ENCODE measurements at places on chromosomes 5 and 9.

GRCh38 chr5:76425928-76426804 is 23.1 kb downstream of the IQGAP2 start:
- DNase-seq = no peak

DNA sequence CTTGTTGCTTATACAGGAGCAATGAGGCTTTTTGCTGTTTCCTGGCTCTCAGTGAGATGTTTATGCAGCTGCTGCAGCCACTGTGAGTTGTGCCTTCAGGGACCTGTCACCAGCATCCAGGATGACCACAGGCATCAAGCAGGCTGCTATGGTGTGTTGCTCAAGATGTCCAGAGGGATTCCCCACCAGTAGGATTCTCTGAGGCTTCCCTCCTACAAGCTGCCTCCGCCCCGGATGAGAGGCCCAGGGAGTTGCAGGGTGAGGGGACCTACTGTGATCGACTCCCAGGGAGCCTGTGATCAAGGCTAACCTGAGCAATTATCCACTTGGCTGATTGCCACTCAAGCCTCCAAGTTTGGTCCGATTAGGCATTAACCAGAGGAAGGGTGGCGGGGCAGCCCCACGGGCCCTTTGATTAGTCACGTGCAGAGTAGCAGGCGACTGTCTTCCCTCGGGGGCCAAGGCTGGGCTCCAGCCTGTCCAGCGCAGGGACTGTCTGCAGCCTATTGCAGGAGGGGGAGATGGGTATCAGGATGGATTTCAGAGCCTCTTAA is 1.8 kb upstream of the FAT2 start:
- DNase-seq = no peak

GRCh38 chr9:130791303-130791894 is 43.7 kb upstream of the ABL1 start:
- DNase-seq = no peak

DNA sequence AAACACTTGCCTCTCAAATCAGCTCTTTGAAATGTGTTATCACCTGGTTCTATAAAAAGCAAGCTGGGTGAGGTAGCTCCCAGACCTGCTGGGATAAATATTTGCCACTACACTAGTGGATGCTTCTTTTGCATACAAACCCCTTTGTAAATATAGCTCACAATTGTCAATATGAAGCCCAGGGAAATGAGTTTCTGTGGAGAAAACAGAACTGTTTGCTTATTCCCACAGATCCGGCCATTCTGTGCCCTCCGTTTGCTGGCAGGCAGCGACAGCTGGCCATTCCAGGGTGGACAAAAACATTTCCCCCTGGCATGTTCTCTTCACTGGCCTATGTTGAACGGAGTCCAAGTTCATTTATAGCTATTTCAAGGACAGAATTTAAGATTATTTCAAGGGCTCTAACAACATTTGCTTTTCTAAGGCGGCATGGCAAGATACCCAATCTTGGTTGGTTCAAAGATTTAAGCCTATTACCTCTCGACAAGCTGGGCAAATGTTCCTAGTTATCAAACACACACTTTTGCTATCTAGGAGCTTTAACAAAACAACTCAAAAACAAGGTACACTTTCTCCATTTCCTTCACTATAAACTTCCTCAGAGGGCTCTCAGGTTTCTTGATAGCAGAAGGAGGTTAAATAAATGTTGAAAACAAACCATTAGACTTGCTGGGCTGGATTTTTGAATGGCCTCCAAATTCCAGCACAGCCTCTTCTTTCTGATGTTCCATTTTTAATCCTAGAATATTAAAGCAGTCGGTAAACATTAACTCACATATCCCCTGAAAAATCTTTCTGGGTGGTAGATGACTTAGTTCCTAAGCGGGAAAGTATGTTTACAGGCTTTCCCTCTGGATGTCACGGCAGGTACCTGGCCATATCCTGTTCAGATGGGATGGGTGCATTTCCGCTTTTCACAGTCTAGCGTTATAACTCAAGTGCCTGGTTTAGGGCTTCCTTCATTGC is 332.3 kb downstream of the PLK2 start:
- no peak for DNase-seq

- no peak for DNase-seq
These were observed 259.0 kb downstream of the GADD45G start for GRCh38 chr9:89863837-89864236.

- DNase-seq = no peak
These were observed 52.5 kb downstream of the ZNF474 start for GRCh38 chr5:122181863-122182262.

DNA sequence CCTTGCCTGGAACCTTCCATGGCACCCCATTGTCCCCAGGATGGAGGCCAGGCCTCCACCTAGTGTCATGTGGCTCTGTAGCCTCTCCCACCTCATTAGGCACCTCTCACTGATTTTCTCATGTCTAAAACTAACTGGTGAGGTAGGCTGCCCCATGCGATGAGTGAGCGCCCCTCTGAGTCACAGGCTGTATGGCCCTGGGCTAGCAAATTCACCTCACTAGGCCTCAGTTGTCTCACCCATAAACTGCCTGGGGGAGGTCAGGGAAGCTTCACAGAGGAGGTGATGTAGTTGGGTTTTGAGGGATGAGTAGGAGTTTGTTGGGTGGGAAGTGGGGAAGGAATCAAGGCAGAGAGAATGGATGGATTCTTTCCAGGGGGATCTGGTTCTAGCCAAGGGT is 8.8 kb downstream of the RXRA start:
- no peak for DNase-seq

- DNase-seq = no peak
These were observed 61.2 kb downstream of the COL15A1 start for GRCh38 chr9:99004717-99005460.

DNA sequence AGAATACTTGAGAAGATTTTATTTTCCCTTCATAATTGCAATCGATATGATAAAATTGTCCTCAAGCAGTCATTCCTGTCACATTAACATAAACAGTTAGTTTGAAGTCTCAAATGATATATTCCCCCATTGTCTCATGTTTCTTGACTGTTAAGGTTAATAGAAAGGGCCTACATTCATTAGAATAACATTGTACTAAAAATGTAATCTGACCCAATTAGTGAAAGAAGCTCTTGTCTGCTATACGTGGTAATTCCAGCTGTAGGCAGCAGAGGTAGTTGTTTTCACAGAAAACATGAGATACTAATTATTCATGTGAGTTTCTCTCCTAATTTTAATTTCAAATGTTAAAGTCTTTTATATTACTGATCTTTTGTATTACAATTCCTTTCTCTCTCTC is 25.9 kb upstream of the AP3B1 start:
- peak; percentile 30 for DNase-seq

GRCh38 chr9:98808875-98809274 is 1.4 kb downstream of the GALNT12 start:
- no peak for DNase-seq

DNA sequence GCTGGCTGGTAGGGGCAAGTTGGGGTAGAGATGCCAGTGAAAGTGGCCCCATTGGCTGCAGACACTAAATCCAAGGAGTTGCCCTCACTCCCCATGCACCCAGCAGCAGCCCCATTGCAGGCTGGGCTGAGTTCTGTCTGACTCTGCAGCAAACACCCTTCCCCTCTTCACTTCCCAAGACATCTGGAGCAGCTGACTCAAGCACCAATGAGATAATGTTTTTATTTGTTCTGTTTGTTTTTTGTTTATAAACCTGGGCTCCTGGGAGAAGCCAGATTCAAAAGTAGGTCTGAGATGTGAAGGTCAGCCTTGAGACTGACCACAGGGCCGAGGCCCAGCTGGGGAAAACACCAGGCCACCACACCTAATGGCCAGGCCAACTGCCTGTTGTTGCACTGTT is 545.9 kb upstream of the KLF4 start:
- DNase-seq = no peak

GRCh38 chr5:144436007-144436406 is 265.3 kb downstream of the KCTD16 start:
- DNase-seq = no peak

GRCh38 chr5:113354055-113354454 is 80.7 kb downstream of the TSSK1B start:
- no peak for DNase-seq

DNA sequence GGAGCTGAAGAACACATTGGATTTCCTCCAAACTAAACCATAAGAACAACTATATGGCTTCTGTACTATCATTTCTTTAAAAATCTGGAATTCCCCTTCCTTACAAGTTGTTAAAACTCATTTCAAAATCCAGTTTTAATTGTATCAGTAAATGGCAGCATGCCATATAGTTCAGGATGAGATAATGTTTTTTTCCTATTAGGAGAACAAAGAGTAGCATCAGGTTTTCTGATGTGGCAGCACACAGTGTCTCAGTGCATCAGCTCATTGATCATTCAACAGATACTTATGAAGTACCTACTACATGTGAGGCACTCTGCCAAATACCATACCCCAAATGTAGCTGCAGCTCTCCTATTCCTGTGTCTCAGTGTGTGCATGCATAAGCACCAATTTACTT is 161.1 kb downstream of the EPB41L4A start:
- DNase-seq = no peak

GRCh38 chr9:122151267-122151828 is 8.2 kb downstream of the NDUFA8 start:
- DNase-seq = no peak

GRCh38 chr9:4935001-4935672 is 49.9 kb upstream of the JAK2 start:
- no peak for DNase-seq

DNA sequence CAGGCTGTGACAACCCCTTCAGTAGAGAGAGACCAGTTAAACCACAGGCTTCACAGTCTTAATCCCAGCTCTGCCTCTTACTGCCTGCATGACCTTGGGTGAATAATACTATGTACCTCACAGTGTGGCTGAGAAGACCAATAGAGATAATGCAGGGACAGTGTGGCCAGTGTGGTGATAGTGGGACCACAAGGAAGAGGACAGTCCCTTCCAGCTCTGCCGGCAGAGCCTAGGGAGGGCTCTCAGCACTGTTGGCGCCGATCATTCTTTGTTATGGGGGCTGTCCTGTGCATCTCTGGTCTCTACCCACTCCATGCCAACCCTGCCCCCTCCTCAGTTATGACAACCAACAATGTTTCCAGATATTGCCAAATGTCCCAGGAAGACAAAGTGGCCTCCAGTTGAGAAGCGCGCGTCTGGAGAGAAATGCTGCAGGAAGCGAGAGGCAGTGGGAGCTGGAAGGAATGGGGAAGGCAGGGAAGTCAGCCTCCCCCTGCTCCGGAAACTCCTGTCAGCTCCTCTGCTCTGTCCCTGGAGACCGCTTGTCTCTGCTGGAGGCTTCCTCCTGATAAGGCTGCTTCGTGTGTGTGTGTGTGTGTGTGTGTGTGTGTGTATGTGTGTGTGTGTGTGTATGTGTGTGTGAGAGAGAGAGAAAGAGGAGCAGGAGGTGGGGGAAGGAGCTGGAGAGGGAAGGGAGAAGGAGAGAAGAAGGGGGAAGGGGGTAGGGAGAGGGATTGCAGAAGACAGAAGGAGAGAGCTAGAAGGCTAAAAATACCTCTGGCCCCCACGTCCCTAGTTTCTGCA is 31.8 kb upstream of the FABP6 start:
- no peak for DNase-seq

GRCh38 chr5:152094060-152094459 is 169.4 kb upstream of the GLRA1 start:
- no peak for DNase-seq

DNA sequence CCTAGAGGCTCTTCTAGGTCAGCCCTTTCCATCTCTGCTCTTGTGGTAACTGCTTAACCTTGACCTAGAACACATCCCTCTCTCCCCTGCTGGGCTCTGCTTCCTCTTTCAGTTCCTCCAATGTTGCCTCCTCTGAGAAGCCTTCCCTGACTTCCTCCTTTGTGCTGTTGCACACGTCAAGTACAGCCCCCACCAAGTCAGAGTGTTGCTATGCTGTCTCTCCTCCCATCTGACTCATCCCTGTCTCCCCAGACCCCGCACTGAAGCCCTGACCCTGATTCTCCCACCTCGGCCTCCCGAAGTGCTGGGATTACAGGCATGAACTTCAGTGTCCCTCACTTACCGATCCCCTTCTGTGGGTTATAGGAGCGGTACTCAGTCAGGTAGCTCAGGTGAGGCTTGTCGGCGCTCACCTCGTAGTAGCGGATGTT is 10.4 kb upstream of the TRIM14 start:
- peak; percentile 21 for DNase-seq

DNA sequence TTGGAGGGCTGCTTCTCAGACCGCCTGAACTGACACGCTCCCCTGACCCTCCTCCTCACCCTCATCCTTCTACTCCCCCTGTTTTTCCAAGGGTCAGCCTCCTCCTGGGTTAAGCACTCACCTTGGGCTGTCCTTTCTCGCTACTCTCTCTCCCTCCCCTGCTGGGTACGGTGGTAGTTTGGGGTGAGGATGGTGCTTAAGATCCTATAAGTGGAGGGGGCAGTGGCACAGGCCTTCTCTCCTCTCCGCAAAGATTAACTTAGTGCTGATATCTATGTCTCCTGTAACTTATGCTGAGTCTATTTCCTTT is 159.7 kb downstream of the SNCAIP start:
- no peak for DNase-seq

DNA sequence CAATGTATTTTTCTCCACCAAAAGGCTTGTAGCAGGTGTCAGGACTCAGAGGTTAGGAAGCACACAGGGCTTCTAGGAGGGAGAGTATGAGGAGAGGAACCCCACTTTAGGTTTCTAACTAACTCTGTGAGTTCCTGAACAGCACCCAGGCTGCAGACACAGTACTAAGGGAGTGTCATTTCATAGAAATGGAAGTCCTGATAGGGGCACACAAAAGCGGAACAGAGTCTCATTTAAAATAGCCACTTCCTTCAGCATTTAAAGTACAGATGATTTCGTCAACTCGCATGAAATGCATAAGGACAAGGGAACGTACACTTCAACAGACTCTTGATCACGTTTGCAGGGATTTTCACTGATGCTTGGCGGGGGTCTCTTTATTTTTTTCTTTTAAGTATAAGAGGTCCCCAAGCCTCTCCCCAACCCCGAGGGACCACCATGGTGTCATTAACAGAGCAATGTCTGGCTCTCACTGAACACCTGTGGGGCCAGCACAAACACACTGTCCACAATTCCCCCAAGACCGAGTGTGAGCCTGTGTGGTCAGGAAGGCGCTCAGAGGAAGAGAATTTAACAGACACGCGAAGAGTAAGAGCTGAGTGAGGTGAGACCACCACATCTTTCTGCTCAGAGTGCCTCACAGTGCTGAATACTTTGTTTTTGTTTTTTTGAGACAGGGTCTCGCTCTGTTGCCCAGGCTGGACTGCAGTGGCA is 82.3 kb downstream of the SECISBP2 start:
- peak; percentile 42 for DNase-seq

DNA sequence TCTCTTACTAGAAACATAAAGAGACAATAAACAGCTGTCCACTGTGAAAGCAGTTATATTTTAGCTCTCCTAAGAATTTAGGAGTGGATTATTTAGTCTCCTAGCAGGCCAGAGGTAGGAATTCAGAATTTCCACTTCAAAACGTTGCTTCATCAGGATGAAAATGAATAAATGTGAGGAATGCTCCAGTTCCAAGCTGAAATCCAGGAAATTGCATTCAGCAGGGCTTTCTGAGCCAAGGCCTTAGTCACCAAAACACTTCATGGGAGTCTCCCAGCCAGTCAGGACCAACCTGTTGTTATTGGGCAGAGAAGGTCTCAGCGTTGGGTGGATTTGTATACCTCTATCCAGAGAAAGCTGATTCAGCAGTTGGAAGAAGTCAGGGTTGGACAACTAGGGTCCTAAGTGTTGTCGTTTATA is 1040.3 kb downstream of the TLE1 start:
- DNase-seq = no peak

Measured in CD4-positive, alpha-beta T cell treated with Interleukin-4 for 1 hour (primary cell).